ENCODE measurements at places on chromosomes 6 and 20.
A peak's percentile ranks its signal among the peaks of the same experiment; 100 is the strongest.

- DNase-seq = no peak
Observed at GRCh38 chr6:106790149-106790770, 160.9 kb downstream of the QRSL1 start.

GRCh38 chr6:26420688-26421171, 18.7 kb downstream of the BTN3A1 start:
- DNase-seq = peak; percentile 48

DNA sequence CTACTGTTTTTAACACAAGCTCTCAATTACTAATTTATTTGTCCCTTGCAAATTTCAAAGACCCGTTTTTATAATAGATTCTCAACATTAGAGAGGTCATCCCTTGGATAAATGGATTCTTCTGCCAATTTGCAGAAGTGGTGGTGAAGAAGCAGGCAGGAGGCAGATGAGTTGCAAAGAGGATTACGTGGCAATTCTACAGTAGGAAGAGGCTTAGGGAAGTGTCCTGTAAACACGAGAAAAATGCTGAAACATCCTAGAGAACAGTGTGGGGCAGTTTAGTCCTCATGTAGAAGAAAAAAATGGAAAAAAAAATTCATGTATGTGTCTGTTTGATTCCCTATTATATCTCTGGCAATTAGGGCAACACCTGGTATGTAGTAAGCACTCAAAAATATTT, 87.6 kb downstream of the BMP2 start:
- no peak for DNase-seq

DNA sequence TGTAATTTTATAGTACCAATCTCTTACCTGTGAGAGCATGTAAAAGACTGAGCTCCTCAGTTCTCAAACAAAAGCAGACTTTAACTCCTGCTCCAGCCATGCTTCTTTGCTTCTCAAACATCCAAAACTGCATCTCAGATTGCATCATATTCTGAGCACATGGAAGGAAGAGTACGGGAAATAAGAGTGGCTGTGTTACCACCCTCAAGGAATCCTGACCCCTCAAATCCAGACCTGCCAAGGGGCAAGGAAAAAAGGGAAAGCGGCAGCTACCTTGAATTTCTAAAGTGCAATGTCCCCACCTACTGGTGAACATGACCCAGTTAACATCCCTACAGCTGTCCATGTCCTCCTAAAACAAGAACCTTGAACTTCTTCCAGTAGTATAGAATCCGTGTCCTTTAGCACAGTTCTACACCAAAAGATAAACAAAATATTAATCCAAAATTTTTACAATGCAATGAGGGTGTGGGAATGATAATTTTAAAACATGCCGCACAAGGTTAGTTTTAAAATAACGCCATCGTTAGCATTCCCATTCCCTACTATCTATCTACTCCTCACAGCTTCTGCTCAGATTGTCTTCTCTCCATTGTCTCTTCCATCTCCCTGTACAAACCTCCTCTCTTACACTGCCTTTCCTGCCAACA, 34.1 kb upstream of the HLA-DQB1 start:
- DNase-seq = peak; percentile 38

- no peak for DNase-seq
Observed at GRCh38 chr6:30862156-30862875, 22.0 kb upstream of the DDR1 start.

GRCh38 chr6:170311696-170312095, 5.1 kb downstream of the FAM120B start:
- no peak for DNase-seq

- DNase-seq = no peak
Observed at GRCh38 chr6:163345931-163346330, 68.6 kb upstream of the QKI start.

DNA sequence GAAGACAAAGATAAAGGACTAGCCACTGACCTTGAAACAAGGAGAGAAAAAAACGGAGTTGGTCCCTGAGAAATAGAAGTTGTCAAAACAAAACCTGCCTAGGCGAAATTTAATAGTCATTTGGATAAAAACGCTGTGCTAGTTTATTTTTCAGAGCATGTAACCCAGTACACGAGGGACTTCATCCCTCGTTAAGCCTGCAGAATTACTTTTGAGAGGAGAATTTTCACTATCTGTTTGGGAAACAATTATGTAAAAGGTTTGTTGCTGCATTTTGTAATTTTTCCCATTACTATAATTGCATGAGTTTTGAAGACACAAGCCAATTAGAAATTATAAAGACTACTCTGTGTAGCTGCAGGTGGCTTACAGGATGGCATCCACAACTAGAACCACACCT, 71.6 kb upstream of the MAP3K7 start:
- DNase-seq = no peak

DNA sequence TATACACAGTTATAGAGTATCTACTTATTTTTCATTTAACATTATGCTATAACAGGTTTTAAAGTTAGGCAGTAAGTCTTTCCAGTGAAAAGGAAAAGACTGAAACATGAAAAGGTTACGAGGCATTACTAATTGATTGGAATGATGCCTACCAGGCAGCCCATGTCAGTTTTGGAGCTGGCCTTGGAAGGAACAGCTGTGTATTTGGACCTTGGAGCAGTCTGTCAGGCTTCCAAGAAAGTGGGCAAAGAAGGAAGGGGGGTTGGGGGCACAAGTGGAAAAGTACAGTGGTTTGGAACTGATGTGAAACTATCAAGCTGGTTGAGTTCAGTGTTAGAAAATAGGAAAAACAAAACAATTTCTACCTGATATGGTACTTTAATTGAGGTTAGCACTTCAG, 41.7 kb downstream of the SLC16A10 start:
- no peak for DNase-seq

- no peak for DNase-seq
Observed at GRCh38 chr6:136089876-136090275, 160.2 kb downstream of the MTFR2 start.

GRCh38 chr6:25874118-25874517, at the start of gene SLC17A3:
TSS of gene SLC17A3 (minus strand) at chr6:25874243. CDS start at chr6:25868387, 5,856 bp downstream.
- DNase-seq = no peak

GRCh38 chr6:74280130-74280692, 584.2 kb downstream of the CD109 start:
- no peak for DNase-seq

GRCh38 chr6:21001736-21002135, 467.5 kb downstream of the CDKAL1 start:
- no peak for DNase-seq

DNA sequence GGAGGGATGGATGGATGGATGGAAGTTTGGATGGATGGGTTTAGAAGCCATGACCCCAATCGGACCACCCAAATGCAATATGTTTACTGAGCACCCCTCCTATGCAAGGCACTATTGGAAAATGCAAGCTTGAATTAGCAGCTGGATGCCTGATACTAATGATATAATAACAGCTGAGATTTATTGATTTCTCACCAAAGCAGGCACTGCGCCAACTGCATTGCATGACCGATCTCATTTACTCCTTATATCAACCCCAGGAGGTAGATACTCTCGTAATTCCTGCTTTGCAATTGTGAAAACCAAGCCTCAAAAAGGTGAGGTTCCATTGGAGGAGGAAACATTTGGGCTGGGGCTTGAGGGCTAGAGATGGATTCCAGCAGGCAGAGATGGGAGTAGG, 89.7 kb downstream of the KCNB1 start:
- DNase-seq = no peak

GRCh38 chr6:51199733-51200260, 381.1 kb downstream of the TFAP2B start:
- no peak for DNase-seq

- DNase-seq = no peak
Observed at GRCh38 chr6:143332153-143332845, 118.2 kb downstream of the ADAT2 start.

GRCh38 chr20:57940376-57940775, 230.6 kb upstream of the PMEPA1 start:
- DNase-seq = no peak

GRCh38 chr6:51842804-51843378, 244.5 kb downstream of the PKHD1 start:
- no peak for DNase-seq

DNA sequence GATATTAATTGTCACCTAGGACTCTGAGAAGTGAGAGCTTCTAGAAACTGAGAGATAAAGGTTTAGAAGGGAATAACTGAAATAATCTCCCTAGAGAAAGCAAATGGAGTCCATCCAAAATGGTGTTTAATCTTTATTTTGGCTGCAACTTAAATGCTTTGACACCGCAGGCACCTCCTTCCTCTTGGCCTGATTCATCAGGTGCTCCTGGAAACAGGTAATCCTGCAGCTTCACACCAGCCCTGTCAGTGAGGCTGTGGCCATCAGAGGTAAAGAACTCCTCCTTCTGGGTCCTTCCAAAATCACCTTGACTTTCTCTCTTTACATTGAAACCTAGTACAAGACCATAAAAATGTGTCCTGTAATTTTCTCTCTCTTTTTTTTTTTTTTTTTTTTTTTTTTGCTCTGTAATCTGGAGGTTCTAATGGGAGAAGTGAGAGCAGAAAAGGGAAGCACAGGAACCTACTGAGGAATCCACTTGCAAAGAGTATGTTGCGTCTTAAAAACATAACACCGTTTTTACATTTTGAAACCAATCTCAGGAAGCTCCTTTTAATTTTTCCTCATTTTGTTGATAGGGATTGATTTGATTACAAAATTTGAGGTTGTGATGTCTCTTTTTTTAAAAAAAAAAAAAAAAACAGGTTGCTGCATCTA, 124.2 kb downstream of the LRRC1 start:
- DNase-seq = no peak

DNA sequence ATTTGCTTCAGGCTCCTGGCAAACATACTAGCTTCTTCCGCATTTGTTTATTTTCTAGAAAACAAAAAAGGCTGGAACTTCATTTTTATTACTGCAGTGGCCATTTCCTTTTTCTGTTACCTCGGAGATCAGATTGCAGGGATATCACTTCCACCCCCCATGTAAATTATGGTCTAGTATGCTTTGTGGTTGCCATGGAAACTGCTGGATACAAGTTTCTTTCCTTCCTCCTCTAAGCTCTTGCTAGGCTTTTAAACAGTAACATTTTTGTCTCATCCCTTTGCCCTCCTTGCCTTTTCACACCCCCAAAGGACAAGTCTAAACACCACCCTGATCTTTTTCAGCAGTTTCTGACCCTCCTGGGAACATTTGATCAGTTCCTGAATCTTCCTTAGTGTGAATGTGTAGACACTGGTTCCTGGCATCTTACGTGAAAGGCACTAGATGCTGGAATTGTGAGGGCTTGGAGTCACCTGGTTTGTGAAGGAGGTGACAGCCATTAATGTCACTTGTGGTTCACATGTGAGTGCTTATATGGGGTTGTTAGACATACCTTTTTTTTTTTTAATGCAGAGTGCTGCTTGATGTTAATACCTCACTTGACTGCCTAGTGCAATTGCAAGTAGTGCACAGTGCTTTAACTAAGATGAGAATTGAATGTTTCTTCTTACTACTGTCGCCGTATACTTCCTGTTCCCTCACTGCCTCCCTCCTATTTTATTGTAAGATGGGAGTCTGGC, 181.6 kb downstream of the JARID2 start:
- no peak for DNase-seq

DNA sequence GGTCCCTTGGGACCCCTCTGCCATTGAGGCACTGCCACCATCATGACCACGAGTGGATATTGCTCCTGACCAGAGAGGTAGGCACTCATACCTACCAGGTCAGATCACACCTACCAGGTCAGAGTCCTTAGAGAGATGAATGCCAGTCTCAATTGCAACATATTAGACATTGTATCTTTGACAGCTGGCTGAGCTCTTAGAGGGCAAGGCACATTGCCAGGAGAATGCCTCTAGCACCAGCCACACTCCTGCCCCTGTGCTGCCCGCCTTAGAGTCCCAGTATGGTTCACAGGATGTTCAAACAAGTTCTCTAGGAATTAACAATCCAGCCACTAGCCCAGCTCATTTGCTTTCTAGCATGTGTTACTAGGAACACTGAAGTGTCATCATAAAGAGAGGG, 65.9 kb downstream of the TMEM244 start:
- DNase-seq = no peak

- no peak for DNase-seq
Observed at GRCh38 chr6:135633573-135633972, 136.0 kb upstream of the AHI1 start.

DNA sequence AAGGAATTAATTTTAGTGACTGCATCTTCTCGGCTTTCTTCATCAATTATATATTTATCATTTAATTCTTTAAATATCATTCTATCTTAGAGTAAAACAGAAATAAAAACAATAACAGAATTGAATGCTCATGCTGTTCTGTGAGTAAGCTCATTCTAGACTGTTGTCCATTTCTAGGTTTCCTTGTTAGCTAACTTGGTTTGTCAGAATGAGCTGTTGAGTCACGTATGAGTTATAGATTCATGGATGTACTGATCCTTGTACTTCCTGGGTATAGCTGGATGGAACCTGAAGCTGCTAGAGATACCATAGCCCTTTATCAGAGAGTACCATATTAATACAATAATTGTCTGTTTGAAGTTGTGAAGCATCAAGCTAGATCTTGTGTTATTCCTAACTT, 515.3 kb downstream of the TENT5A start:
- DNase-seq = no peak

GRCh38 chr6:11428371-11428770, 109.2 kb upstream of the TMEM170B start:
- DNase-seq = no peak

DNA sequence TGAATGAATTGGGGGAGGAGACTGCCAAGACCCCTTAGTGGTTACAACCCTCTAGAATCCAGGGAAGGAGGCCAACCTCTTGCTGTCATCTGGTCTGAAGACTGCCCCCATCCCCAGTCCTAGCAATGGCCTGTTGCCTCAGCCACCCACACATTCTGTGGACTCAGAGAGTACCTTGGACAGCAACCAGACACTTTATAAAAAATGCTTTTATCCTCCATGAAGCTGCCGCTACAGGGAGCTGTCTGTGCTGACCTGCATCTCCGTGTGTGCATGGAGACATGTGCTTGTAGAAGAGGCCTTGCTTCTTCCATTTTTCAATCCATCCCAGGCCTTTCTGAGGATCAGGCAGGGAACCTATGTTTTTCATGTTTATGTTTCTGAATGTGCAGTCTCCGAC, 15.2 kb downstream of the CDH22 start:
- DNase-seq = no peak

GRCh38 chr6:150072201-150072600, 3.3 kb upstream of the ULBP3 start:
- DNase-seq = peak; percentile 66
